Chondrocyte (in vitro differentiated cells): ENCODE measurements at places on chromosomes 3 and 15. TPM values are rescaled to one million over a fixed set of nuclear protein-coding genes. Genes with fewer than 3 reads are reported as not detected.
A peak's percentile ranks its signal among the peaks of the same experiment; 100 is the strongest.

DNA sequence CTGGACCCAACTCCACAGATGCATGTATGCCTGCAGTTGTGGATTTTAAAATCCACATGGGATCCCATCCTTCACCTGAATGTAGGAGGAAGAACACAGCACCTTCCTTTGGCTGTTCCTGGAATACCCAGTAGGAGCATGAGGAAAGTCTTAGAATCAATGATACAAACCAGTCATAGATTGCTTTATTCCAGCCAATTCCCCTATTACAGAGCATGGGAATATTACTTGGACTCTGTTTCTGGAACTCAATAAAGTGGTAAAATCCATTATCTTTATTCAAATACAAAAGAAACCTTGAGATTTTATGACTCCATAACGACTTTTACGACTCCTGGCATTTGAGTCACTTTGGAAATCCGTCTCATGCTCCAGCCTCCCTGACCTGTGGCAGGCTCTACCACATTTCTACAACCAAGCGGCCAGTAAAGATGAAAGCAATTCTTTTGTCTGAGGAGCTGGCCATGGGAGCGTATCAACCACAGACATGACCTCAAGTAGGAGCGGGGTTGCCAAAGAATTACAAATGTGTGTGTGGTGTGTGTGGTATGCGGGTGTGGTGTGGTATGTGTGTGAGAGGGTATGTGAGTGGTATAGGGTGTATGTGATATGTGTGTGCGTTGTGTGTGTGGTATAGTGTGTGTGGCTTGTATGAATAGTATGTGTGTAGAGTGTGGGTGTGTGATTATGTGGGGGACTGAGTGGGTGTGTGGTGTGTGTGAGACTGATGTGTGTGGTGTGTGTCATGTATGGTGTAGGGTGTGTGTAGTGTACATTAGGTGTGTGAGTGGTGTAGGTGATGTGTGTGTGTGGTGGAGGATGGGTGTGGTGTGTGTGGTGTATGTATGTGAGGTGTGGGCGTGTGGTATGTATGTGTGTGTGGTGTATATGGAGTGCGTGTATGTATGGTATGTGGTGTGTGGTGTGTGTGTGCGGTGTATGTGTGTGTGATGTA, 40.0 kb downstream of the ARRDC4 start:
- H3K27ac ChIP-seq, result no peak overlapping the region
- H3K4me1 ChIP-seq, result peaks cover 9% of the 10 kb centered on the region
- no peaks in the 10 kb centered on the region for H3K36me3 ChIP-seq
- H3K27me3 ChIP-seq, result no peaks in the 10 kb centered on the region
- no peak overlapping the region for H3K4me3 ChIP-seq

GRCh38 chr15:100314809-100315400, 26.9 kb downstream of the ADAMTS17 start:
- peaks cover under 1% of the 10 kb centered on the region for H3K27me3 ChIP-seq
- peaks cover 9% of the 10 kb centered on the region for H3K36me3 ChIP-seq
- no peak overlapping the region for H3K4me3 ChIP-seq
- H3K27ac ChIP-seq, result no peak overlapping the region

GRCh38 chr3:176946202-176946601, 251.1 kb downstream of the TBL1XR1 start:
- H3K27me3 ChIP-seq, result no peaks in the 10 kb centered on the region
- no peak for DNase-seq
- H3K27ac ChIP-seq, result no peak overlapping the region
- no peaks in the 10 kb centered on the region for H3K36me3 ChIP-seq

DNA sequence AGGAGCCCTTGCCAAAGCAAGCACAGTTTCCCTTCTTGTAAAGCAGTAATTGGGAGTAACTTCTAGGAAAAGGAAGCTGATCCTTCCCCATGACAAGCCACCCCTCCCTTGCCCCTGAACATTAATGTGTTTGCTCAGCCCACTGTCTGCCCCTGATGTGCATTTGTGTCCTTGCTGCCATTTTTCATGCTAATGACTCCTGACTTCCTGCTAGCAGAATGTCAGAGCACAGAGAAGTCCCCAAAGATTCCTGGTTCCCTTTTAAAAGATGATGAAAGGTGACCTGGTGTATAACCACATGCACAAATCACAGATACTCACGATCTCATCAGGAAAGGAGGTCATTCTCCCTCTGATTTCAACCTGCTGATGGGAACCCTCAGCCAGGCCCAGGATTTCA, 44.2 kb upstream of the WNT5A start:
- H3K36me3 ChIP-seq, result no peaks in the 10 kb centered on the region
- H3K4me3 ChIP-seq, result no peak overlapping the region
- H3K27me3 ChIP-seq, result no peaks in the 10 kb centered on the region
- no peak for DNase-seq
- no peak overlapping the region for H3K27ac ChIP-seq
- H3K4me1 ChIP-seq, result peaks cover 4% of the 10 kb centered on the region

- H3K4me1 ChIP-seq, result no peaks in the 10 kb centered on the region
- H3K27me3 ChIP-seq, result peaks cover 12% of the 10 kb centered on the region
- H3K27ac ChIP-seq, result no peak overlapping the region
- no peak overlapping the region for H3K4me3 ChIP-seq
- H3K36me3 ChIP-seq, result no peaks in the 10 kb centered on the region
Measured at GRCh38 chr3:39601241-39601640, 133.8 kb downstream of the MOBP start.

GRCh38 chr3:50089609-50089945, 858 bp downstream of the RBM5 start:
- no peak for DNase-seq
- peak overlapping the region; percentile 95 for H3K27ac ChIP-seq
- peaks cover 21% of the 10 kb centered on the region for H3K36me3 ChIP-seq
- H3K4me3 ChIP-seq, result peak overlapping the region; percentile 95
- H3K4me1 ChIP-seq, result peaks cover 29% of the 10 kb centered on the region

COL8A1 gene
- total RNA-seq, result 2,310 to 3,570 TPM (median 2,343 TPM) in 3 replicates

DPPA2 gene
- total RNA-seq, result not detected in 3 replicates
